Cortex of kidney (tissue), 1 donor: ENCODE measurements at places on chromosomes 7 and 10.

- DNase-seq = no peak
Measured at GRCh38 chr7:117640465-117640864, 160.6 kb downstream of the CFTR start.

DNA sequence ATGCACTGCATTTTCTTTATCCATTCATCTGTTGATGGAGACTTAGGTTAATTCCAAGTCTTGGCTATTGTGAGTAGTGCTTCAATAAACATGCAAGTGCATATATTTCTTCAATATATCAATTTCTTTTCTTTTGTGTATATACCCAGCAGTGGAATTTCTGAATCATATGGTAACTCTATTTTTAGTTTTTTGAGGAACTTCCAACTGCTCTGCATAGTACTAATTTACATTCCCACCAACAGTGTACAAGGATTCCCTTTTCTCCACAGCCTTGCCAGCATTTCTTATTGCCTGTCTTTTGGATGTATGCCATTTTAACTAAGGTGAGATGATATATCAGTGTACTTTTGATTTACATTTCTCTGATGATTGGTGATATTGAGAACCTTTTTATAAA, 145.2 kb downstream of the LYZL1 start:
- no peak for DNase-seq

DNA sequence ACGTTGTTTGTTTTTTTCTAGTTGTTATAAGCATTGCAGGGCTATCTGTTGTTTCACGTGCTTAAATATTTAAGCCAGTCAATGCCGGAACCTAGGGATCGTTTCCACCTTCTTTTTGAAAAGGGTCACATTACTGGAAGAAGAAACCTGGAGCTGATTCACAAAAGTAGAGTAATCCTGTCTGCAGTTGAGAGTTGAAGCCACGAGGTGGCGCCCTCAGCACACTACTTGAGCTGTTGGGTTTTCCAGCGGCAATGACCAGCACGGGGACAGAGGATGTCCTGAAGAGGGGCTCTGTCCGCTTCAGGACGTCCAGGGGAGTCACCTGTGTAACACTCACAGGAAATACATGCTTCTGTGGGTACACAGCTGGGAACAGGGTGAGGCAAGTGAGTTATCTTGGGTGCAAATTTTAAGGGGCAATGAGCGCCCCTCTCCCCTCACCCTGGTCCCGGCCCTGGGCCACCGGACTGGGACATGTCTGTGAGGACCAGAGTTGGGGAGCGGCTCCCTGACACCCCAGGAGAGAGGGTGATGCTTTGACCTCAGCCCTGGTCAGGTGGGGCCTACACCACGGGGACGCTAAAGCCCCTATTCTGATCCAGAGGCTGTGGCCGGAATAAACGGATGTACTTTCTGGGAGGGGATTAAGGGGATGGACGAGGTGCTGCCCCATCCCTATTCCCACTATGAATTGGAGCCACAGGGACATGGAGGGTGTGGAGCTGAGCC, 26.3 kb upstream of the WDFY4 start:
- DNase-seq = no peak

DNA sequence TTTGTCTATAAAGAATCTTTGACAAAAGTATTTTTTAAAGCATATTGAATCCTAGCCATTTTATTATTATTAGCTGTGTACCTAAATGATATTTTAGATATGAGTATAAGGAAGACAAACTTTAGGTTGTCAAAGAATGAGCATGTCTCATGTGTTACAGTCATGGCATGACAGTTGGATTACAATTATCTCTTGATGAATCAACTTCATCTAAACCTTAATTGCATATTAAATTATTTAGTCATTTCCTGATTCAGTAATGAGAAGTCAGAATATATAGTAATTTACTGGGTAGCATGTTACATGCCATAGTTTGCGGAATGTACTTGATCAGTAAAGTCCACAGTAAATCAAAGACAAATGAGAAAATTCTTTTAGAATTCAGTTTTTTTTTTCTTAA, 59.2 kb downstream of the MAPK8 start:
- no peak for DNase-seq

- DNase-seq = no peak
Measured at GRCh38 chr10:111338805-111339204, 262.0 kb downstream of the ADRA2A start.

GRCh38 chr10:102982296-102982695, 64.2 kb downstream of the CNNM2 start:
- no peak for DNase-seq

DNA sequence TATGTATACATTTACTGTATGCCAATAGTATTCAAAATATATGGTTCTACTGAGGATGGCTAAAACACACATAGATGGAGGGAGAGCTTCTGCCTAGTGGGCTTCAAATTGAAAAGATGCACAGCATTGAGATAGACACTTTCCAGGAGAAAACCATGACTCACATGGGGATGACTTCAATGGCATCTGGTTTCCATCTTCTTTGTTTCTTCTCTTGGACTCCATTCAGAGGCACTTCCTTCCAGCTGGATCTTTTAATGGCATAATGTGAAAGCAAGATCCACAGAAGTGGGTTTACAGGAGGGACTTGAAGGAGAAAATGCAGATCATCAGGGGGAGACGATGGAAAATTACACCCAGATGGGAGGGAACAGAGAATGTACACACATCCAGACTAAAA, 84.9 kb downstream of the ZNF365 start:
- no peak for DNase-seq

DNA sequence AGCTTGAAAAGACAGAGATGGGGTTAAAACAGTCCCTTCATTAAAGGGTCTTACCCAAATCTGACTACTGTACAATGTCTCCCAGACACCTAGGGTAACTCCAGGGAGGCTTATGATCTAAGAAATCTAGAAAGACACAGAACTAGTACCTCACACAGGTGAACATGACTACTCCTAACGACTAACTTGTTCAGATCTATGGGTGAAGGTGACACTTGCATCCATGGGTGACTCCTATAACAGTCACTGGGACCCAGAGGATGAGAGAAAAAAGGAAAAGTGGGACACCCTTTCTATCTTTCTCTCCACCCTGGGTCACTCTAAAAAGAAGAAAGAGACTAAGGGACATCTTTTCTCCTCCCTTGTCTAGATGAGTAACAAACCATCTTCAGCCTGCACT, 19.2 kb downstream of the AKR1C8 start:
- no peak for DNase-seq

- no peak for DNase-seq
Measured at GRCh38 chr10:118523775-118524174, 71.7 kb downstream of the PRLHR start.
